ENCODE measurements at places on chromosomes 5 and 9.

- DNase-seq: no peak
These were observed 107.6 kb upstream of the RASGRF2 start for GRCh38 chr5:80852331-80853245.

DNA sequence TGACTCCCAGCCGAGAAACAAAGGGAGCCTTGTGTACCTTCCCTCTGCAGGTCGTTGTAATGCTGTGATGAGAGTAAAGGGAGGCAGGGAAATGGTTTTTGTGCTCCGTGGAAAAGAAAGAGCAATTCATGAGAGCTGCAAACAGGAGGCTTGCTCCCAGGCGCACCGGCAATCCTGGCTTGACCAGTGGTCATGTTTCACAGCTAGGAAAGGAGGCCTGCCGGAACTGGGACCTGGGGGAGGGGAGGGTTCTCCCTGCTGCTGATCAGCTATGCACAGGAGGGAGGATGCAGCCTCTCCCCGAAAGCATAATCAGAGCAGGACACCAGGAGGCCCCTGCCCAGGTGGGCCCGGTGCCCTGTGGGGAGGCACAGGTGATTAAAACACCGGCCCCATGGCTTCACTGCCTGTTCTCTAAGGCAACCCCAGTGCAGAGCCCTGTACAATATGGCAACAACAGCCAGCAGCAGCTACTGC, 131.3 kb downstream of the ZDHHC21 start:
- no peak for DNase-seq

GRCh38 chr5:33379757-33380156, 61.0 kb upstream of the TARS1 start:
- peak; percentile 89 for DNase-seq

- DNase-seq: no peak
These were observed 21.8 kb downstream of the IL9 start for GRCh38 chr5:135873831-135874230.

DNA sequence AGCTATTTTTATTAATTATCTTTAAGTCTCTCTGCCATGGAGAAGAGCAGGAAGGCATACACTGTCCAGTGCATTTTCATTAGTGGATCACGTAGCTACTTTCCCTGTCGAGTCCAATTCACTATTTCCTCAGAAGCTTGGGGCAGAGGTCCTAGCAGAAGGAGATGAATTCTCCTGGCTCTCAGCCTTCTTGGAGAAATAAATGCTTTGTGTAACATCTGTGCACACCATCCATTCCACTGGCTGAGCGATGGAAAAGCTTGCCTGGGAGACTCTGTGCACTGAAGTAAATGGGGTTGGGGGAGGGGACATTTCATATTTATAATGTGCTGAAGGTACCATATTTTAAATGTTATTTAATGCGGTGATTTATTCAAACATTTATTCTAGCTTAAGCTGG, 23.4 kb downstream of the PROP1 start:
- no peak for DNase-seq

- DNase-seq: no peak
These were observed 3.8 kb upstream of the CTNNAL1 start for GRCh38 chr9:109017061-109017460.

GRCh38 chr5:57338068-57338867, 144.3 kb downstream of the ACTBL2 start:
- peak; percentile 21 for DNase-seq

- no peak for DNase-seq
These were observed 500 bp upstream of the MRPL22 start for GRCh38 chr5:154940375-154940771.

DNA sequence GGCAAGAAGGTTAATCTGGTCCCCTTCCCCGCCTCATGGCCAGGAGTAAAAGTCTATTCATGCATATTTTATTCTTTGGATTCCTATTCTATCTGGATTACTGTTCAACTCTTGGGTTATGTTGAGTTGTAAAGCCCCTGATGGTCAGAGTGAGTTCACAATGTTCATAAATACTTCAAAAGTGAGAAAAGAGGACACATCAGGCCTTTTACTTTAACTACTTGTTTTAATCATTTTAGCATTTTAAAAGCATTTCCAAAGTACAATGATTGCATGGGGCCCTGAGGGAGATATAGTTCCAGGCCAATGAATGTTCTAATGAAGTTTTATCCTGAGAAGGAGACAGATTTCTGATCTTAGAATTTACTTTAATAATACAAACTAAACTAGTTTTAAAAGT, 93.9 kb downstream of the BOD1 start:
- no peak for DNase-seq

DNA sequence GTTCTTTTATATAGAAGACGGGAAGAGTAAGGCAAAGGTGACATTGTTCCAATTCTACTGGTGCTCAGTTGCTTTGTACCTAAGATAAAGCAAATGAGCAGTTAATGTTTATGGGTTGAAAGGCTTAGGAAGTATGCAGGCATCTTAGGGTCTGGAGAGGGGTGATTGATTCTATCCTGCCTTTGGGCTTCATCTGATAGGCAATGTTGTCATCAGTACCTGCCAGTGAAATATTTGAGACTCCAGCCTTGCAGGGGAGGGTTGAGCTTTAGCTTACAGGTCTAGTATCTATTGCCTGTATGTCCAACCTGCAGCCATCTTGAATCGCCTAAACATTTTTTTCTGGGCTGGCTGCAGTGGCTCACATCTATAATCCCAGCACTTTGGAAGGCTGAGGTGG, 13.8 kb upstream of the CTSV start:
- no peak for DNase-seq

DNA sequence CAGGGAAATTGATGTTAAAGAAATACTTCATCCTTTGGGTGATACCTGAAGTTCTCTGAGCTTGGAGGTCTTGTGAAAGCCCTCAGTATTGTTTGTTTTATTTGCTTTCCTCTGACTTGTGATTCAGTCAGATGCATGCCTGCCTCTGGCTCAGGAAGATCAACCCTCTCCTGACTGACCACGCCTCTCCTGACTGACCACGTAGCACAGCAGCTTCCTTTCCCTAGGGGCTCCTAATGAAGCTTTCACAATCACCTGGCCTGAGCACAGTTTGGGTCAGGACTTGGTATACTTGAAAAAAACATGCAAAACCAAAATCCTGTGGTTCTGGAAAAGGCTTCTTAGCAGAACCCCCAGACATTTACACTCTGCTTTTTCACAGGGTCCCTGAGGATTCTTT, 3.8 kb downstream of the TGFBI start:
- no peak for DNase-seq

GRCh38 chr9:36134761-36135505, 1.6 kb upstream of the GLIPR2 start:
- no peak for DNase-seq

GRCh38 chr9:136403538-136403914, 3.6 kb upstream of the SNAPC4 start:
- no peak for DNase-seq

- no peak for DNase-seq
These were observed 14.6 kb downstream of the SEPTIN8 start for GRCh38 chr5:132762246-132763000.

GRCh38 chr5:95081500-95081960, 203.4 kb downstream of the MCTP1 start:
- DNase-seq: peak; percentile 63

DNA sequence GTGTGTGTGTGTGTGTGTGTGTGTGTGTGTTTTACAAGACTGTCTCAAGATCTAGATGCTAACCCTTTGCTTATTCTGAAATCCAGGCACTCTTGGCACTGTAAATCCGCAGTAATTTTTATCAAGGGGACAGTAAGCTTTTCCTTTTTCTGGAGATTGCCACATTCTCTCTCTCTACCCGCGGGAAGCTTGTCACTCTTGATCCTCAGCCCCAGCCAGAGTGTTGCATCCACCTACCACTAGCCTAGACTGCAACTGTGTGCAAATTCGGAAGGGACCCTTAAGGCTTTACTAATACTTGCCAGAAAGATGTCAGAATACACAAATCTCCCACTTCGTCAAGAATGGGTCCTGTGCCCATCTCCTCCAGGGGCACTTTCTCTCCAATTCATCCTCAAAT, 54.9 kb upstream of the EPB41L4A start:
- no peak for DNase-seq

DNA sequence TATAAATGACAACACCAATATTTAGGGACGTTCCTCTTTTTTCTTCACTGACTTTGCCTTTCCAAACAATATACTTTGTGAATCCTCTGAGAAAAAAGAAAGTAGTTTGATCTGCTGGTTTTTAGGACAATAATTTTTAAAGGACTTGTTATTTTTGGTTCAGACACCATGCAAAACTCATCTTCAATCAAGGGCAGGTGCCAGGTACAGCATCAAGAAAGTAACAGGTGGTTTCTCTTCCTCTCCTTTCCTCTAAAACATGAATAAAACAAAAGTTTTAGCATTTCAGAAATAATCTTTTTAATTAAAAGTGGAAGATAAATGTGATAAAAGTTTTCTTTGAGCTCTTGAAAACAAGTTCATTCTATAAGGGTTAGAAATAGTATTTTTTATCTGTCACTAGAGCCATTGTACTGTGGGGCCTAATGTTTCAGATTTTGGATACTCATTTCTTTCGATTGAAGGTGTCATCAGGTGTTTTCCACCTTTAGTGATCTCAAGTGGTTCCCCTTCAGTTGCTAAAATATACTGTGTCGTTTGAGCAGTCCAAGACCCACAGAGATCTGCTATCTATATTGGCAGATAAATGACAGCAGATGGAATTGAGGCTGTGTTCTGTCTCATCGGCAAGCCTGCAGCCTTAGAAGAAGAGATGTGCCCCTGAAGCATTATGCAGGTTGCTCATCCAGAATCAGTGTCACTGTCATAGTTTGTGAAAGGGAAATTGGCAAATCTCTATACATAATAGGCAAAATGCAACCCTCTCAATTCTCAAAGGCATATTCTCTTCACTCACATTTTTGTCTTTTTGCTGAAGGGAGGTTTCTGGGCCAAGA, 499.7 kb downstream of the PDE4D start:
- no peak for DNase-seq

DNA sequence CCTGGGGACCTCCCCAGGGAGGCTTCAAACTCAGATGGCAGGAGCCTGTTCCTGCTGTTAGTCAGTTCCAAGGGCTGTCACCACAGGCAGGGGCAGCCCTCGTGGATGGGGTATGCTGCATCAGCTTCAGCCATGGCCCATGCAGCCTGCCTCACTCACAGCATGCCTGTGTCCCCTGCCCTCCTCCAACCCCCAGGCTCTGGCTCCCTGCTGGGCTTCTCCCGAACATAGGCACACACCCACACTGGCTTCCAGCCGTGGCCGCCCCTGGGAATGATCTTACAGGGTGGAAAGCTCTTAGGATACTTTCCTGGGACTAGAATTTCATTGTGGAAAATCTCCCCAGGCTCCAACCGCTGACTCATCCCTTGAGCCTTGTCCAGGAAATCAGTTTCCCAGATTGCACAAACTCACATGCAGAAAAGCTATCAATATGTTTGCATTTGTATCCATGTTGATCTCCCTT, 163.8 kb downstream of the SEC61B start:
- no peak for DNase-seq

GRCh38 chr9:136470356-136470755, 12.5 kb downstream of the SEC16A start:
- DNase-seq: no peak

DNA sequence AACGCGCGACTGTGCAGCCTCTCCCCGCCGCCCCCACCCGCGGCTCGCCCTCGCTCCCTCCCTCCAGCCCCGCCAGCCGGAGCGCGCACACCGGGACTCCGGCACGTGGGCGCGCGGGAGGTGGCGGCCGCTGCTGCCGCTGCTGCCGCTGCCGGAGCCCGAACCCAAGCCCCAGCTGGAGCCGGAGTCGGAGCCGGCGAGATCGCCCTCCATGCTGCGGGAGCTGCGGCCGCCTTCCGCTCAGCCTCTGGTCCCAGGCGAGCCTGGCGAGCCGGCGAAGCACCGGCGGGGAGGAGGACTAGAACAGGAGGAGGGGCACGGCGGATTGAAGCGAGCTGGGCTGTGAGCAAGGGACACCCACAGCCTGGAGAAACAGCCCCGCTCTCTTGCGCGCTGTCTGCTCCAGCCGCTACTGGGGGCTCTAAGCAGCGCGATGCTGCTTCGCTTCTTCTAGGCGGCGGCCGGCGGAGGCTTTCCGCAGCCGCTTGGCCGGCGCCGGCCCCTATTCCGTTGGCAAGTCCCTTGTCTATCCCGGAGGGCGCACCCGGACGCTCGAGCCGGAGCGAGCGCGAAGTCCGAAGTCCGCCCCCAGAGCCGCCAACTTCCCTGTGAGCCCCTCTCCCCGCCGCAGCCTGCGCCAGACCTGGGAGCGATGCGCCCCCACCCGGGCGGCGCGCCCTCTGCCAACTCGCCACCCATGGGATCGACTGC, 598.7 kb upstream of the SGCD start:
- DNase-seq: no peak

DNA sequence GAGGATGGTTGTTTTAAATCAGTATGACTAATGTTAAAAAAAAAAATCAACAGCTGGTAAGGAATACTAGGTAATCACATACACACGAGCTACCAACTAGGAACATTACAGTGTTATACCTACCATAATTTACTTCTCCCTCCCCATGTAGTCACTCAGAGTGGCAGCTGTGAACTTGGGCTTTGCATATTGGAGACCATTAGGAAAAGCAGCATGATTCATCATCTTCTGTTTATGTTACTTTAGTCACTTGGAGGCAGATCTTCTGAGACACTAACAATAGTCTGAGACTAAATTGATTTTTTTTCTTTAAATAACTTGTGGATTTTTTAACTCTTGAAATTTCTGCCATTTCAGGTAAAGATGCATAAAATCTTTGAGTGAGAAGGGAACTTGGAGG, 141.5 kb upstream of the NR4A3 start:
- no peak for DNase-seq

DNA sequence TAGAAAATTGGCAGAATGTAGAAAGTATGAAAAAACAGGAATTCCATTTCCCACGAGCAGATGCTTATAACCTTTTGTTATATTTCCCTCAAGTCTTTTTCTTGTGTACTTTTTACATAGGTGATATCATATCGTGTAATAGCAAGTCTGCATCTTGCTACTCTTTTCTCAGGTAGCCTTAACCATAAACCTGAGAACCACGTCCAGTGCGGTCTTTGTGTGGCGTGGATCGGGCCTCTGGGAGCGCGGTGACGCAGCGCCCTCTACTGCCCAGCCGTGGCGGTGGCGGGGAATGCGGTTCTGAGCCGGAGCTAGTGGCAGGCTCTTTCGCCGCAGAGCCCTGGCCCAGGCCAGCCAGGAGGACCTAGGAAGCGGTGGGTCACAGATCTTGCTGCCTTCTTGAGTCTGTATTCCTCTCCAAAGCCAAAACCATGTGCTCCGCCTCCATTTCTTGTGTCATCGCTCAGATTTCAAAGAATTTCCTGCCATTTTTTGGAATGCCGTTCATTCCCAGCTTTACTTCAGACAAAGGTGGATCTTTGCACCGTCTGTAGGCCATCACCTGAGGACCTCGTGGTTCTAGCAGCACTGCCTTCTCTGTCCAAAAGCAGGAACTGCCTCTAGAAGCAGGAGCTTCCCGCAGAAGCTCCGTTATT, 71.9 kb downstream of the MVB12B start:
- DNase-seq: peak; percentile 69

DNA sequence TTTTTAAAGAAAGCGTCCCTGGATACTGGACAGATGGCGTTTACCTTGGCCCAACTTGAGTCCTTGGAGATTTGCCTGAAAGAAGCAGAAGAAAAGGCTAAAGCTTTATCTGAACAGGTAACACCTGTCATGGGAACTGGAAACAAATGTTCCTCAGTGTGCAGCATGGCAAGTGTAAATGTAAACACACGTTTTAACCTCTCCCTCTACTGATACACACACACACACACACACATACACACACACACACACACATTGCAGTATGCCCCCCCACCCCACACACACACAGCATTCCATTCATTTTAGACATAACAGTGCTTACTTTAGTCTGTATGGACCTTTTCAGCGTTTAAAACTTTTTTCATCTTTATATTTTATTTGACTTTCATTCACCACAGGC, 51.1 kb downstream of the CCDC192 start:
- no peak for DNase-seq

All from KBM-7 (cell line).